ENCODE measurements at places on chromosomes 3 and 15. TPM values are rescaled to one million over a fixed set of nuclear protein-coding genes. Genes with fewer than 3 reads are reported as not detected.

Gene LSAMP
- polyA plus RNA-seq: 2.1 TPM

Gene ROPN1
- polyA plus RNA-seq: not detected

Gene KPNA1
- 19.9 TPM for polyA plus RNA-seq

Gene KY
- polyA plus RNA-seq: not detected

Gene A4GNT
- polyA plus RNA-seq: 0.18 TPM

Gene CATSPER2
- polyA plus RNA-seq: 1.0 TPM

Gene ATP8B4
- 0.90 TPM for polyA plus RNA-seq
